T-helper 2 cell treated with Interferon-gamma antibody and Interleukin-4, amounts not matched to agents 100 ng/mL and 5 ng/mL, for 36 hours (primary cell): ENCODE measurements at places on chromosomes 13 and 19. TPM values are rescaled to one million over a fixed set of nuclear protein-coding genes. Genes with fewer than 3 reads are reported as not detected.

TMEM150B gene
- 0.39 and 0.89 TPM in 2 replicates for total RNA-seq

C19orf38 gene
- 1.3 and 2.2 TPM in 2 replicates for total RNA-seq

MIPEP gene
- total RNA-seq = 11.2 and 13.4 TPM in 2 replicates

TGDS gene
- total RNA-seq = 19.1 and 19.6 TPM in 2 replicates

SIGLEC9 gene
- 0.14 and 0.25 TPM in 2 replicates for total RNA-seq

EIF3K gene
- total RNA-seq = 350 and 352 TPM in 2 replicates

DENND1C gene
- 90.0 and 94.3 TPM in 2 replicates for total RNA-seq

ZNF559 gene
- 11.3 and 12.2 TPM in 2 replicates for total RNA-seq

RASIP1 gene
- total RNA-seq = 0.27 and 0.30 TPM in 2 replicates

KMT2B gene
- total RNA-seq = 60.0 and 62.6 TPM in 2 replicates

PSPN gene
- total RNA-seq = 1.9 and 2.1 TPM in 2 replicates

ZNF554 gene
- total RNA-seq = 2.9 and 3.4 TPM in 2 replicates

IRGC gene
- total RNA-seq = not detected in 2 replicates

ACTMAP gene
- 16.6 and 17.0 TPM in 2 replicates for total RNA-seq

C2CD4C gene
- total RNA-seq = 0.05 and 0.09 TPM in 2 replicates

SPIB gene
- 0.68 and 0.91 TPM in 2 replicates for total RNA-seq

OR7C2 gene
- not detected in 2 replicates for total RNA-seq

MRPS12 gene
- total RNA-seq = 68.3 and 69.9 TPM in 2 replicates

DEDD2 gene
- 40.3 and 40.4 TPM in 2 replicates for total RNA-seq

TEX26 gene
- not detected in 2 replicates for total RNA-seq

GZMM gene
- 44.5 and 48.2 TPM in 2 replicates for total RNA-seq

ZNF415 gene
- total RNA-seq = 0.70 and 0.73 TPM in 2 replicates

EPSTI1 gene
- total RNA-seq = 56.0 and 61.6 TPM in 2 replicates

UNC13A gene
- total RNA-seq = 0.02 and 0.07 TPM in 2 replicates

ZNF429 gene
- total RNA-seq = 5.5 and 6.5 TPM in 2 replicates

DIAPH3 gene
- 24.1 and 24.2 TPM in 2 replicates for total RNA-seq

NCCRP1 gene
- total RNA-seq = not detected in 2 replicates

KLK4 gene
- total RNA-seq = not detected in 2 replicates

ZNF497 gene
- 0.73 and 1.1 TPM in 2 replicates for total RNA-seq

POU4F1 gene
- total RNA-seq = 0.02 and 0.11 TPM in 2 replicates

BRME1 gene
- total RNA-seq = 10.5 and 11.3 TPM in 2 replicates

DMKN gene
- total RNA-seq = not detected in 2 replicates

ATP4A gene
- total RNA-seq = not detected in 2 replicates

RASA3 gene
- total RNA-seq = 83.6 and 84.2 TPM in 2 replicates

GNA15 gene
- total RNA-seq = 83.0 and 83.6 TPM in 2 replicates

PINLYP gene
- 7.0 and 9.9 TPM in 2 replicates for total RNA-seq

LILRB1 gene
- 0.11 TPM in 1 of 2 replicates, not detected in the other for total RNA-seq
